ENCODE measurements at places on chromosomes 11 and 22.

GRCh38 chr11:131894615-131895544, 524.5 kb downstream of the NTM start:
- DNase-seq: no peak

DNA sequence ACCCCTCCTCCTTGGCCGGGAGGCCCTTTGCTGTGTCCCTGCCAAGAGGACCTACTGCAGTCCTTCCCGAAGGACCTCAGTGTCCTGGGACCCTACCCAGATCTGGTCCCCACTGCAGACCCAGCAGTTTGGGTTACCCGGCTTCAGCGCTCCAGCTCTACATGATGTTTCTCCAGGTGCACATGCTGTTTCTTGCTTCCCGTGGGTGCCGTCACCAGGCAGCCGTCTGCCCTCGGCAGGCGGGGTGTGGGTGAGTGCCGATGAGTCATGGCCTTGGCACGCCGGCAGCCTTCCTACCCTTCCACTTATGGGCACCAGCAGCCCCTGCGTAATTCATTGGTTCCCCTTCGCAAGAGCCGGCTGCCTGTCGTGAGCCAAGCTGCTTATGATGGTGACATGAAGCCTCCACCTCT, 101.8 kb downstream of the BCR start:
- peak; percentile 19 for DNase-seq

- no peak for DNase-seq
Measured at GRCh38 chr11:84398017-84398626, 1112.0 kb upstream of the CCDC90B start.

GRCh38 chr11:117946842-117947526, 17.8 kb upstream of the TMPRSS13 start:
- peak; percentile 90 for DNase-seq

GRCh38 chr22:46525389-46526243, 11.8 kb downstream of the CELSR1 start:
- no peak for DNase-seq

GRCh38 chr11:66118847-66119246, 48.8 kb downstream of the PACS1 start:
- DNase-seq: no peak

DNA sequence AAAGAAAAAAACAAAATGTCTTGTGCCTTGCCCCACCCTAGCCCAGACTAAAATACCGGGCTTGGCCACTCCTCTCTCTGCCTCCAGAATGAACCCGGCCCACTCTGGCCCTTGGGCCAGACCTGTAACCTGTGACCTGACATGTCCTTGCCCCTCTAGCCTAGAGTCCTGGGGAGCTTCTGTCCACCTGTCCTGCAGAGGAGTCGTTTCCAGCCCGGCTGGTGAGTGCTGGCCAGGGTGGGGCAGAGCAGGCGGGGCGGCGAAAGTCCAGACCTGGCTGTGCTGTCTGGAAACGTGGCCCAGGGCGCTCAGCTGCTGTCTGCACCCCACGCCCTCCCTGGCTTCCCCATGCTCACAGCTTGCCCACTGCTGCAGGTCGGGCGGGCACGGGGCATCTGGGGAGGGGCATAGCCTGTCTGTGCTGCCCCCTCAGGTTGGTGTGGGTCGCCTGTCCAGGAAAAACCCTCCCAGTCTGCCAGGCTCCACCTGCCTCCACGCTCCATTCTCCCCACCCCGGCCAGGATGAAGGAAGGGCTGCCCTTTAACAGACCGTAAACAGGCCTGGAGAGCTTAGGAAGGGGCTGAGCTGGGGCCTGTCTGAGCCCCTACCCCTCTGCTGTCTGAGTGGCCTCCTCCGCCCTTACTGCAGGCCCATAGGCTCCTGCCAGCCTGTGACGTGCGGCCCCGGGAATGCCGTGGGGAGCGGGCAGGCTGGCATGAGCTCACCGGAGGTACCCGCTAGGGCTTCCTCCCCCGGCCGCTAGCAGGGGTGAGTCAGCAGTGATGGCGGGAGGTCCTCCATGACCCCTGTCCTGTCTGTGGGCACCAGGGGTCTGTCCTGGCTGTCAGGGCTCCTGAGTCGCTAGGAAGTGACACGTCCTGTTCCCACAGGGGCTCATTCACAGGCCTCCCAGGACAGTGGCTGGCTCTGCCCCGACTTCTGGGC, 1.9 kb downstream of the CD151 start:
- DNase-seq: peak; percentile 32

DNA sequence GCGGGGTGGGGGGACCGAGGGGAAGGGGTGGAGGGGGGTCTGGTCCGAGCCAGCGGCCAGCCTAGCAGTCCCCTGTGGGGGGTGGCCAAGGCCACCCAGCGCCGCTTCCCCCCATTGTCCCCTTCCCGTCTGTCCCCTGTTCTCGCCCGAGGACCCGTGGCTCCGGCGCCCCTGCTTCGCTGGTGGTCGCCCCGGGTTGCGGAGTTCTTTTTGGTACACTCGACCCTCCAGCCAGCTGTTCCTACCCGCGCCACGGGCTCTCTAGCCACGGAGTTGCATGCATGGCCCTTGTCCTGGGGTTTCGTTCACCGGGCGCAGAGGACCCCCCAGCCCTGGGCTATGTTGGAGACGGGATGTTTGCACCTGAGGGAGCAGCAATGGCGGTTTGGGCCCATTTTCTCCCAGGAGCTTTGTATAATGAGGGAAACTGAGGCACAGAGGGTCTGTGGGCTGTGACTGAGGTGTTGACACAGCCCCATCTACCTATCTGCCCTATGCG, 489 bp downstream of the RNF214 start:
- peak; percentile 33 for DNase-seq

DNA sequence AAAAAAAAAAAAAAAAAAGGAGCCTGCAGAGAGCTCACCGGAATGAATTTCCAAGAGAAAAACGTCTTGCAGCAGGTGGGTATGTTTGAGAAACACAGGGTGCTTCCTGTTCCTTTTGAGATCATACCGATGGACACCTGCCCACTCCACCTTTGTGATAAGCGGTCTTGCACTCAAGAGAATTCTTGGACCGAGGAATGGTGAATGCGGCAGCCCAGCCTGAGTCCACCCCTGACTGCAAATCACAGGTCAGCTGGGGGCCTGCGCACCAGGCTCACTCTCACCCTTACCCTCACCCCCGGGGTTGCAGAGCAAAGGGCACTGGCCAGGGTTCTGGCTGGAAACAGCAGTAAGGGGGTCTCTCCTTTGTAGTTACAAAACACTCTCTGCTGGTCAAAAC, 16.8 kb upstream of the TEF start:
- DNase-seq: no peak

DNA sequence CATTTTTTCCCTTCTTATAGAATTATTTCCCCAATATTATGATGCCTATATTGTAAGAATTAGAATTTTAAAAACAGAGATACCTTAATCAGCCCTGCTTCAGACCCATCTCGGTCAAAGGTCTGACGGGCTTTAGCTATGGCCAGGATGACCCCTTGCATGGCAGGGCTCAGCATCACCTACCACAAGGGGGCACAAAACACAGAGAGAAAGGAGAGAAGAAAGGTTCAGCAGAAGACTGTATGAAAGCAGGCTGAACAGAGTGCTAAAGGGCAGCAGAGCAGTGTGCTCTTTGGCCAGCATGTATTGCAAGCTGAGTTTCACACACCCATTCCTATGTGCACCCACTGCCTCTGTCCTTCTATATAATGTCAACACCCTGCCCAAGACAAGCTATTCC, 26.8 kb downstream of the CLDN25 start:
- DNase-seq: peak; percentile 19

GRCh38 chr11:33669598-33670249, 30.9 kb downstream of the C11orf91 start:
- DNase-seq: no peak

- no peak for DNase-seq
Measured at GRCh38 chr11:21838427-21838826, 354.5 kb upstream of the ANO5 start.

GRCh38 chr11:77518471-77518870, 44.6 kb upstream of the PAK1 start:
- DNase-seq: no peak

GRCh38 chr11:117411736-117412135, 84.1 kb downstream of the CEP164 start:
- DNase-seq: no peak

GRCh38 chr11:120561286-120561685, 49.7 kb downstream of the GRIK4 start:
- DNase-seq: no peak

GRCh38 chr11:134236834-134237556, 12.5 kb downstream of the VPS26B start:
- no peak for DNase-seq

DNA sequence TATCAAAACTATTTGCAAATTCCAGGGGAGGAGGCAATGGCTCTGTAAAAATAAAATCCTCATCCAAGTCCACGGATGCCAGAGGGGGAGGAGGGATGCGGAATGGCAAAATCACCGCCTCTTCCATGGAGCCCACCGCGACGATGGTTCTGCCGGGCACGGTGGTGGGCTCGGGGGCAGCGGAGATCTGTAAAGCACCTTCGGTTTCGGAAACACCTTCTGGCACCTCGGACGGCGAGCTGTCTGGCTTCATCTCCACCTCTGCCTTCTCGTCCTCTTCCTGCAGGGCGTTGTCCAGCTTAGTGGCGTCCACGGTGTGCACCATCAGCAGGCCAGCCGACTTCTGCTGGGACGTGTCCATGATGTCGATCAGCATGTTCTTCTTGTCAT, 87.7 kb downstream of the CTTN start:
- no peak for DNase-seq

GRCh38 chr11:11076879-11077278, 219.0 kb upstream of the ZBED5 start:
- DNase-seq: no peak

DNA sequence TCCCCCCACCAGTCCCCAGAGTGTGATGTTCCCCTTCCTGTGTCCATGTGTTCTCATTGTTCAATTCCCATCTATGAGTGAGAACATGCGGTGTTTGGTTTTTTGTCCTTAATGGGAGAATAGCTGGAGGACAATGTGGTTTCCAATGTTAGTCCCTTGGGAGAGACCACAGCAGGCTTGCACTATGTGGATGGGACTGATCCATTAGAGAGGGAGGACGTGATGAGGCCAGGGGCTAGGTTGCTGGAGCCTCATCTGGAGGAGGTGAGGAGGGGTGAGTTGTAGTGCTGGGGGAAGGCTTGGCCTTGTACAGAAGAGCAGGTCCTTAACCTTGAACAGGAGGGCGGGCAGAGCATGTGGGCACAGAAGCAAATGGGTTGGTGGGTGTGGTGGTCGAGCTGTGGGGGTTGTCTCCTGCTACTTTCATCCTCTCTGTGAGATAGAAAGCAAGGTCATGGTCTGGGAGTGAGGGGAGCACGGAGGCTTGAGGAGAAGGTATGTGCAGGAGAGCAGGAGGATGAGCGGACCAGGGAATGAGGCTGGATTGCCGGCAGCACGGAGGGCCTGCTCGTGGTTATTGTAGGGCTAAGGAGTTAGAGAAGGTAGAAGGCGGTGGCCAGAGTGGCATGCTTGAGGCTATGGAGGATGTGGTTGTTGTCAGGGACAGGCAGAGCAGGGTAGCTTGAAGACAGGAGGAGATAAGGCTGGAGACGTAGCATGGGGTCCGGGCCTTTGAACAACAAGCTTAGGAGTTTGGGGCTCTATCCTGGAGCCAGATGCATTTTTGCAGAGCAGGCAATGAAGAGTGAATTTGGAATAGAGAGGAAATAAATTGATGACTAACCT, 11.2 kb upstream of the SREBF2 start:
- no peak for DNase-seq

GRCh38 chr22:20652130-20652529, 121.8 kb upstream of the SERPIND1 start:
- no peak for DNase-seq

DNA sequence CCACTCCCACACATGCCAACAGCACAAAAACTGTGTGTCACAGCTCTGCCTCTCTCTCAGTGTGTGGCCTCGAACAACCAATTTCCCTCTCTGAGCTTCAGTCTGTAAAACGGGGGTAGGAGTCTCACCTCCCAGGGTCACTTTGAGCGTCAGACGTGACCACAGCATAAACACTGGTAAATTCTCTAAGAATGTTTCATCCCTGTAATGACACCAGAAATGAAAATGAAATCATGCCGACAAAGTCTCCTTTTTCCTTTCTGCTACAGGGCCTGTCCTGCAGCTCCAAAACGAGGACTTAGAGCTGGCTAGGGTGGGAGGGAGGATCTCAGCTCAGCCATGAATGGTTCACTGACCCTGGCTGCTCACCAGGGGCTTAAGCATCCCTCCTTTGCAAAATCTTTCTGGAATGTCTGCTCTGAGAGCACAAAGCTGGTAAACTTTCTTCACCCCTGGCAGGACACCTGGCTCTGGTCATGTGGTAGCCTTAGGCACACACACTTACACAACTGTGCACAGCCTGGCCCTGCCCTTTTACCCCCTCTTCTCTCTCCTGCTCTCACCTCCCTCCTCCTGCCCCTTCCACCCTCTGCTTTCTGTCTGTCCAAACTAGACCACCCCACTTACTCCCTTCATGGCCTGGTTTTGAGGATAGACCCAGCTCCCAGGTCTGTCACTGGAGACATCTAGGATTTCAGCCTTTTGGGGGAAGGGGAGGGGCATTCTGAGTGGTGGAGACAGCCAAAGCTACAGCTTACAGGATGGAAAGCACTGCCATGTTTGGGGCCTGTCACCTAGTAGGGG, 12.3 kb upstream of the TSKU start:
- no peak for DNase-seq
